ENCODE measurements at places on chromosomes 12 and 14.
A peak's percentile ranks its signal among the peaks of the same experiment; 100 is the strongest.

GRCh38 chr14:49303946-49304516 lies 282.1 kb downstream of the RPS29 start:
- DNase-seq: peak; percentile 70

DNA sequence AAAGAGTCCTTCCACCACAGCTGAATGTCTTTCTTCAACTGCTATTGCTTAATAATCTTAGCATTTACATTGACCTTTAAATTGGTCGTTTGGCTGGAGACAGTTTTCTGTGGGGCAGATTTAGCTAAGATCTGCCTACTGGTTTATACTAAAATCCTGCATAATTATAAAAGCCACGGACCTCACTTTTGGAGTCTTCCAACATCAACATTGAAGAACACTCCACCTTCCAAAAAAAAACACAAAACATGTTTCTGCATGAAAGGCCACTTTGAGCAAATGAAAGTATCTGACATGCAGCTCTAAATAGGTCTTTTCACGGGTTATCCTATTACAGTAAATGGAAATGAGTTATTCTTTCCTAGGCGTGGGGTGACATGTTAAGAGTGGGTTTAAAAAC lies 57.0 kb upstream of the KRR1 start:
- DNase-seq: no peak

- DNase-seq: no peak
Observed at GRCh38 chr14:32932302-32932913, 6.3 kb upstream of the NPAS3 start.

- peak; percentile 76 for DNase-seq
Observed at GRCh38 chr12:31959701-31960391, 631 bp downstream of the RESF1 start.

DNA sequence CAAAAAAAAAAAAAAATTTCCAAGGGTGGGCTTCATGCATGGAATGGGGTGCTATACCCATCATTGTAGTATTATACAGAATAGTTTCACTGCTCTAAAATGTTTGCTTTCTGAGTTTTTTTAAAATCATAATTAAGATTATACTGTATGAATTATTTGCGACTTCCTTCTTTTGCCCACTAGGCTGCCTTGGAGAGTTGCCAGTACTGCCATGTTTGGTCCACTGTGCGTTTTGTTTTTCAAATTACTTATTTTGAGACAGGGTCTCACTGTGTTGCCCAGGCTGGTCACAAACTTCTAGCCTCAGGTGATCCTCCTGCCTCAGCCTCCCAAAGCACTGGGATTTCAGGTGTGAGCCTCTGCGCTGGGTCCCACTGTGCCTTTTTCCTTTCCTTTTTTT lies 19.9 kb downstream of the PLBD2 start:
- no peak for DNase-seq

- DNase-seq: no peak
Observed at GRCh38 chr12:43028826-43029225, 439.3 kb upstream of the PRICKLE1 start.

GRCh38 chr12:105834496-105834895 lies 304.3 kb downstream of the NUAK1 start:
- no peak for DNase-seq

DNA sequence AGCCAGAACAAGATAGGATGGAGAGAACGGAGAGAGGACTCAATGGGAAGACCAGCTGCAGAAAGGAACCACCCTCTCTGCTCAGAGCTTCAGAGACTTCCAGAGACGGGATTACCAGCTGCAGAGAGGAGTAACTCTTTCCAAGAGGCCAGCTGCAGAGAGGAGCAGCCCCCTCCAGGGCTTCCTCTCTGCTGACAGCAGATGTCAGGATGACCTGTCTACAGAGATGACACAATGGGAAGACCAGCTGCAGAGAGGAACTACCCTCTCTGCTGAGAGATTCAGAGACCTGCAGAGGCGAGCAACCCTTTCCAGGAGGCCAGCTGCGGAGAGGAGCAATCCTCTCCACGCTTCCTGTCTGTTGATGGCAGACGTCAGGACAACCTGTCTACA lies 61.8 kb downstream of the KLRG1 start:
- no peak for DNase-seq

Data from Karpas-422 (cell line).